ENCODE measurements at places on chromosomes 1 and 21.

GRCh38 chr21:36569511-36569910 lies 89.6 kb upstream of the CLDN14 start:
- no peak for DNase-seq

DNA sequence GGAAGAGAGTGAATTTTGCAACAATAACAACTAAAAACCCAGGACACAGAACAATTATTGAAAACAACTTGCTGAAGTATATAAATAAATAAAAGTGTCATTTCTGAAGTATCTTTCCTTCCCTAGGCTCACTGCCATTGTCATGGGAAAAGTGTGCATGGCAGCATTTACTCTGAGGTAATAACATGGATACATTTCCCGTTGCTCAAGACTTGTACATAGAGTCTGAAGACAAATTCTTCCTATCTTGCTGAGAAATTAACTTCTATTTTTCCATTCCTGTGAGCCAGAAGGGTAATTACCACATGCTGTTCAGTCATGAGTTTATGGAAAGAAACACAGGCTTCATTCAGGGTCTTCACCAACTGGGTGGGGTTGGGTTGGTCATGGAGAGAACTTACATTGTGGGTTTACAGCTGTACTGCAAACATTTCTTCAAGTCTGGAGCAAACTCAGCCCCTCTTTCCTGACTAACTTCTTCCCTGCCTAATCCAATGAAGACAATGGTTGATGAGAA lies 32.2 kb downstream of the ST6GALNAC3 start:
- no peak for DNase-seq

GRCh38 chr21:38487901-38488639 lies 10.2 kb downstream of the ERG start:
- DNase-seq, result no peak

DNA sequence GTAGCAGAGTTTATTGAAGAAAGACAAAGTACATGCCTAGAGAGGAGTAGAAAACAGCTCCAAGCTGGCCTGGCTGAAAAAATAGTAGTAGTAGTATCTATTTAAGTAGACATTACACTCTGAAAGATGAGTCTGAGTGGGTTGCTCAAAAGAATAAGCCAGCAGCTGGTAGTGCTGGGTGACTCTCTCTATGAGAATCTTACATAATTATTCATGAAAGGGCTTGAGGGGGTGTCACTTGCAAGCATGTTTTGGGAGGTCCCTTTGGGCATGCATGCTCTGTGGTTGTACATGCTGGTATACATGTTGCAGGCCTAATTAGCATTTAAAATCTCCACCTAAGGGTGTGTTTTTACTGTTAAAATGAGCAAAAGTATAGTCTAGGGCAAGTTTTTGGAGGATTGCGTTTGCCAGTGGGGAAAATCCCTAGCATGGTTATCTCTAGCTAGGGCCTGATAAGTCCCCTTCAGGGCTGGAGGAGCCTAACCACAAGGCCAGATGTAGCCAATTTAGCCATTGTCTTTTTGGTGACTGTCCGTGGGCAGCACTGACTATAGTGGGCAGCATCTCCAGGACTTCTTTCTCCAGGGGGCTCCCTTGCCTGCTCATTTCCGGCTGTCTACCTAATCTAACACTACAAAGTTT lies 11.0 kb upstream of the FCGR2A start:
- no peak for DNase-seq

DNA sequence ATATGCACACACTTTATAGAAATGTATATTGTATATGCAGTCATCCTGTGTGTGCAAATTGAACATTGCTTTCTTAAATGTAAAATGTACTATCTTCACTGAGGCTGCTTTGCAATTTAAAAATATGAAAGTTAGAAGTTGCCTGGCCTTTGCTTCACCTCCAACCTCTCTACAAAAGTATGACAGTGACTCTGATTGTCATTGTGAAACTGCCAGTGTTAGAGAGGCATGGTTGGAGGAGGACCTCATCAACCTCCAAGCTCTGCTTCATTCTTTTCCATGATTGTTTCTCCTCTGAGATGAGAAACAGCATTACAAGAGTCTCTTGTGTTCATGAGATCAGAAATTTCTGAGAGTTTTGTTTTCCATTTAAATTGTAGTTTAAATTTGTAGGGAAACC lies 185.5 kb downstream of the ZC3H11B start:
- DNase-seq, result no peak

DNA sequence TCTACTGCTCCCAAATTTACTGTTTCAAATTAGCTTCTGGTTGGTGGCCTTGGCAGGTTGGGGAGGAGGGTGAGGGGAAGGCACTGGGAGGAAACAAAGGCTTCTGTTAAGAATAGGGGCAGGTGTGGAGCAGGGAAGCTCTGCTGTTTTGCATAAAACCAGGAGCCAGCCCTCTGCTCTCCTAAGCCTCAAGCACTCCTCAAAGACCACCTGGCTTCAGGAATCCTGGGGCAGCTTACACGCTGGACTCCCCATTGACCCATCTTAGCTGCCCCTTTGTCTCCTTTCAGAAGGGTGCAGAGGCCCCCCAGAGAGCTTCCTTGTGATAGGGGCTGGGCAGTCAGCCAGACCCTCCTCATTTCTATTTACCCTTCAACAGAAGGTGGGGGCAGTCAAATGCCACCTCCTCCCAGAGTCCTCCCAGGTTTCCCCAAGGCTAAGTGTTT lies 11.5 kb upstream of the DHRS3 start:
- DNase-seq, result no peak

DNA sequence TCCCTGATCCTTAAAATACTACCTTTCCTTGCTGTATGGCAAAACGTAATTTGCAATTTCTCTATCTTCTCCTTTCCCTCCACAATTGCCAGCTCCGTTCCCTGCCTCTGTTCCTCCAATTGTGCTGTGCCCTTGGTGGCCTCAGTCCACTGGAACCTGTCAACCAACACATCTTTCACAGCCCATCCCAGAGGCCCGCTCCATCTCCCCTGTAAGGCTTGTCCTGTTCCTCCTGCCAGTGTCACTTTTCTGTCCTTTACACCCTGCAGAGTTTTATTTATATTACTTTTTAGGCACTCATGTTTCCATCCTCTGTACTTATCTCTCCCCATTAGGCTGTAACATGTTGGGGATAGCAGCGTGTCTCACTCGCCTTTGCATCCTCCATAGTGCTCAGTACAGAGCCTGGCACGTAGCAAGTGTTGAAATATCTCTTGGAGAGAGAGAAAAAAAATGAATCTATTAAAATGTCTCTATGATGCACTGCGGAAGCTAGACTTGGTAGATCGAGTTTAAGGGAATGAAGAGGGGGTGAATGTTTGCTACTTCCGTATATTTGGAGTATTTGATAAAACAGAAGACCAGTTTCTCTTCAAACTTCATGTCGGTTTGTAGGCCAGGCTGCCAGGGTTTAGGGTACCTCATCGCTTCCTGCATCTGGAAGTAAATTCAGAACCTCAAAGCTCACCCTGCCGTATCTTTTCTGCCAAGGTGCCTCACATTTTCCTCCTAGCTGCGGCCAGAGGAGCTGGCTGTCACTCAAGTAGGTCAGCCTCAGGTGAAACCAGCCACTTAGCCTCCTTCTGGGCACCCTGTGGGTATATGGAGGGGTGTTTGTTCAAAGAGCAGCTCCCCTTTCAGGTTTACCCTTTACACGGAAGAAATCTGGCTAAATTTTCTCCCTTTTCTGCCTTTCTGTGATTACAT lies 303.8 kb downstream of the TM2D1 start:
- no peak for DNase-seq

- DNase-seq, result no peak
These were observed 158.9 kb downstream of the PCBP3 start for GRCh38 chr21:45802425-45802824.

GRCh38 chr1:186682736-186683135 lies 2.5 kb upstream of the PTGS2 start:
- DNase-seq, result no peak

DNA sequence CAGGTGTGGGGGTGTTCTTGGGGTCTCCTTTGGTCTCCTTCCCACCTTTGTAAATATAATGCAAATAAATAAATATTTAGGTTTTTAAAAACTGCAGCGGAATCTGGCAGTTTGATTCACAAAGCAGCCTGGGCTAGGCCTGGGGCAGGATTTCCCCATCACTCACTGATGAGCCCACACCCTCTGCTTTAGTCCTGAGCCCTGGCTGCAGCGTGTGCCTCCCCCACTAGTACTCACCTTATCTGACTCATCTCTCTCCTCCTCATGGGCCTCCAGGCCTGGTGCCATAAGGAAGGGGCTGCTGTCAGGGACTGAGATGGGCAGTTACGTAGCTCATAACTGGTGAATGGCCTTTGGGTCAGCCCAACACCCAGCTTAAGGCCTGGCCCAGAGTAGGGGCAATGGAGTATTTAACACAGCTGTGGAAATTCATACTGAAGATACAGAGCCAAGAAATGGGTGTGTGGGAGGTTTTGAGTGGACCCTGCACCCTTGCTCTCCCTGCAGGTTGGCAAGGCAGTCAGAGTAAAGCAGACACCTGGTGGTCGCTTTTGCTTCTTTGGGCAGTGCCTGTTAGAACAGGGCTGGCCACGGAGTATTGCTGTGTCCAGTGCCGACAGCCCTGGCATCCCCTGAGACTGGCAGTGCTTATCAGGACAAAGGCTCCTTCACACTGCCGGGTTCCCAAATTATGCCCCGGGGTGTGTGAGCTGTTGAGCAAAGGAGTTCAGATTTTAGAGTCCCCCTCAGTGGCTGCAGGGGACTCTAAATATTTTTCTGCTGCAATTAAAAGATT lies 39.7 kb downstream of the AZIN2 start:
- peak; percentile 67 for DNase-seq

All from foreskin keratinocyte (primary cell).